Stimulated activated CD8-positive, alpha-beta memory T cell treated with anti-CD3 and anti-CD28 coated beads, Interleukin-4, amount 100 ng/mL, for 1 hour (primary cell): ENCODE measurements at places on chromosomes 2 and 18.

GRCh38 chr2:45765007-45765727 lies 113.7 kb downstream of the PRKCE start:
- DNase-seq: no peak

DNA sequence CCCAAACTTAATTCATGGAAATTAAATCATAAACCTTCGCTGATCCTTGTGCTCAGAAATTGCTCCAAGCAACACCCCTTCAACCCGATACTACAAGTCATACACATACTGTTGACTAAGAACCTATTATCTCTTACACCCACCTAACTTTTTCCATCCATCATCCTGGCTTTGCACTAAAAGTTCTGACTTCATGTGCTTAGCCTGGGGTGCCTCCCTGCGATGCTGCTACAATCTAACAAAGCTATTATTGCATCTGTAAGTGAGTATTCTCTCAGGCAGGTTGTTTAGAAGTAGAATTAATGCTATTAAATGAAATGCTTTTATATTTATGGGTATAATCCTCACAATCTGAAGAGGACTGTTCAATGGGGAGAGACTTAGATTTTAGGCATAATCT lies 619.8 kb downstream of the CCDC85A start:
- no peak for DNase-seq

DNA sequence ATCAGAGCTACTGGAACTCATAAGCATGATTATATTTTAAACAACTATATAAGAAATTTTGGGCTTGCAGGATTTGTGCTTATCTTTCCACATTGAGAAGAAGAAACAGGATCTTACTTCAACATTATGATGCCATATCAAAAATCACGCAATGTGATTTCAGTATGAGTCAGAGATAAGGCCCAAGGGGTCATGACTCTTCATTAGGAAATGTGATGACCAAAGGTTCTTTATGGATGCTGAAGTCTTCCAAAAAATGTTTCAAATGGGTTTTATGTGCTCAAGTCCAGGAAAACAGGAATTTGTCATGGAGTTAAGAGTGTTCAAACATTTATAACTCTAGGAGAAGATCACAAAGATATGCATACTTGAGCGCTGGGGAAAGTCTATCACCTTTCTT lies 7.8 kb upstream of the SERPINB2 start:
- no peak for DNase-seq

DNA sequence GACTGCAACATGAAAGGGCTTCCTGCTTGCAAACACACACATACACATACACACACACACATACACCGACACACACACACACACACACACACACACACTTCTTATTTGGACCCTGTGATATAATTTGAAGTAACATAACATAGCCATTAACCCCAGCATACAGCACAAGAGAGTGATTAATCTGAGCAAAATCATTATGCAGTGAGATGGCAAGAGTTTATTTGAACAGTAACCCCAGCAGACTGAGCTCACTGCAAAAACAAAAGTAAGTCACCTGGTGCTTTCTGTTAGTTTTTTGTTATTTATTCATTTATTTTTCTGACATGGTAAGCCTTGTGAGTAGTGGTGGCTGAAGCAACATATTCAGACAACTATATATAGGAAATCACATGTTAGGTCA lies 93.7 kb downstream of the NOL4 start:
- no peak for DNase-seq

DNA sequence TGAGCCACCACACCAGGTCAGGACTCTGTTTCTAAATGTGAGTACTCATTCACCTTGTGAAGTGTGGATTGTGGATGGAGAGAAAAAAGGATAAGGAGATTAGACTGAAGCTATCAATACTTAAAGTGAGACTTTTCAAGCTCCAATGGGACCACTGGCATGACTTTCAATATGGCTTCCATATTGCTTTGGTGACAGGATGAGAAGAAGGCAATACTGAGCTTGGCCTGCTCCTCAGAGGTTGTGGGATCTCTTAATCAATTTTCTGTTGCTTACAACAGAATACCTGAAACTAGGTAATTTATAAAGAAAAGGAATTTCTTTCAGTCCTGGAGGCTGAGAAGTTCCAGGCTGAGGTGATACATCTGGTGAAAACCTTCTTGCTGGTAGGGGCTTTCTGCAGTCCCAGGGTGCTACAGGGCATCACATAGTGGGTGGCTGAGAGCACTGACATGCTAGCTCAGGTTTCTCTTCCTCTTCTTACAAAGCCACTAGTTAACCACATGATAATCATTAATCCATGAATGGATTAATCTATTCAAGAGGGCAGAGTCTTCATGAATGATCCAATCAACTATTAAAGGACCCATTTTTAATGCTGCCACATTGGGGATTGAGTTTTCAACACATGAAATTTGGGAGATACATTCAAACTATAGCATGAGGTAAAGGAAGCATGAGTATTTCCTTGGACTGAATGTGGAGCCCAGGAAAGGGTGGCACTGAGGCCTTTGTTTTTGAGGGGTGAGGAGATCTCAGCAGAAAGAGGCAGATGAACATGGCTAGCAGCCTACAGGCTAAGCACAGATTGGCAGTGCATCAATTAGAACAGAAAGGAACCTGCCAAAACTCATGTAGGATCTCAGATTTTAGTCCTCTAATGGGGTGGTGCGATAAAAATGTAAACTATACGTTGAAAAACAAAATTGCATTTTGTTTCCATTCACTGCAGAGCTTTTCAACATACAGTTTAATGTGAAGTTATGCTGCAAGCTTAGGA lies 274.5 kb downstream of the PIK3C3 start:
- DNase-seq: no peak

DNA sequence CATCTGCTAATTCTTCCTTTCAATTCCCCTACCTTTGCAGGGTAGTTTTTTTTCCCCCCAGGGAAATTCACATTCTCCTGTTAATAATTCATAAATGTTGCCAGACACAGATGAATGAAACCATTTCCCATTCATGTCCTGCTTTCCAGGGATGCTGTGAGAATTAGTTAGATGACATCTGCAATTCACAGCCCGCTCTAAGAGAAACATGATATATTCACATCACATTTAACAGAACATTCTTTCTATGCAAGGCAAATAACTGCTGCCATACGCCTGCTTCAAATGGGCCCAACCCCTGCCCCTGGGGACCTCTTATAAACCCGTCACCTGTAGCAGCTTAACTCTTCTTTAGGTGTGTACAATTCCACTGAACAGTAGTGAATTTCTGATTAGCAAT lies 110.6 kb upstream of the CTAGE1 start:
- no peak for DNase-seq

GRCh38 chr2:216626168-216626874 lies 6.9 kb upstream of the IGFBP2 start:
- no peak for DNase-seq

DNA sequence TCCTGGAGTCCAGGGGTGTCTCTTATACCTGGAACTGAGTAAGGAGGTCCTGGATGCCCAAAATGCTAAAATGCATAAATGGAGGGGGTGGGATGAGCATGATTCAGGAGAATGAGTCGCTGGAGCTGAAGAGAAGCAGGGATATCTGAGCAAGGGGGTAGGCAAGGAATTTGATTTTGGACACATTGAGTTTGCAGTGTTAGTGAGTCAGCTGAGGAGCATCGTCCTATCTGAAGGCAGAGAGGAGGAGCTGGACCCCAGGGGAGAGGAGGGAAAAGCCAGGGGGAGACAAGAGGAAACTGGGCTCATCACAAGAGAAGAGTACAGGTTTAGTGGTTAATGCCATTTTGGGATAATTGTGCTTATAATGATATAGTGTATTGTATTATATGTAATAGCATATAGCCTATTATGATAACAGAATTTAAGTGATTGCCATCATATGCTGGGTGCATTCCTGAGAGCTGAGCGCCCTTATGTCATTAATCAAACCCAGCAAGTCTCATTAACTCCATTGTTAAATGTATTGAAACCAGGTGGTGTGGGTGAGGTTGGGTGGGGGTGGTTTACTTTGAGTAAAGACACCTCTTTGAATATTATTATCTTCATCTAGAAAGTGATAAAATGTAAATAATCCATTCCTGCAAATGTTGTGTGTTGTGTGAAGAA lies 12.4 kb downstream of the EHD3 start:
- no peak for DNase-seq

GRCh38 chr18:26546875-26547645 lies 1.3 kb downstream of the KCTD1 start:
- no peak for DNase-seq

GRCh38 chr2:219562049-219563020 lies 9.0 kb downstream of the OBSL1 start:
- no peak for DNase-seq

DNA sequence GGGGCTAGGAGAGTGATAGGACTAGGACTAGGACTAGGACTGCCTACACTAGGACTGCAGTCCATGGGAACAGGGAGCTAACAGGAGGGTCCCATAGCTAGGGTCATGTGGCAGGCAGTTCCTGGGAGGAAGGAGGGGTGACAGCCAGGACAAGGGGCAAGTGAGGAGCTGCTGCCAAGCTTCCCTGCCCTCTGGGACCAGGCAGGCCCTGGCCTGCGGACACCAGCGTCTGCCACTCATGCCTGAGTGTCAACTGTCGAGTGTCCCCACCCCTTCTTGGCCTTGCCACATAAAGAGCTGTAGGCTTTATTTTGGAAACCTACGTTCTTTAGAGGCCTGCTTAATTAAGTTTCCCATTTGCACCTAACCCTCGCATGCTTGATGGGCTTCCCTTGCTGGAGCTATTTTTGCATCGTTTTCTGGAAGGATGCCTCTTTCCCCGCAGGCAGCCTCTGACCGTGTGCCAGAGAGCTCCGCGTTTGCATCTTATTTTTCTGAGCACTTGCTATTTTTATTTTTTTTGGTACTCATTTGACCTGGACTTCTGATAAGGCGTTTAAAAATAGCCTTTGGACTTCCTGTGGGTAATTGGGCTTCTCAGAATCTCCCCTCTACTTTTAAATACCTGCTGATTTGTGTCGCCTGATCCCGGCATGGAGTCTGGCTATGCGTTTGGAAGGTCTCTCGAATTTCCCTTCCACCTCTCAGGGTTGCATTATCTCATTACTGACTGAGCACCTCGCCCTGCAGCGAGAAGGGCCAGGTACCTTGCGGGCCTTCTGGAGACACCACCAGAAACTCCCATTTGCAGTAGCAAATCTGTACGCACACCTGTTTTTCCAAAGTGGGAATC lies 66.4 kb downstream of the SH3RF3 start:
- no peak for DNase-seq

DNA sequence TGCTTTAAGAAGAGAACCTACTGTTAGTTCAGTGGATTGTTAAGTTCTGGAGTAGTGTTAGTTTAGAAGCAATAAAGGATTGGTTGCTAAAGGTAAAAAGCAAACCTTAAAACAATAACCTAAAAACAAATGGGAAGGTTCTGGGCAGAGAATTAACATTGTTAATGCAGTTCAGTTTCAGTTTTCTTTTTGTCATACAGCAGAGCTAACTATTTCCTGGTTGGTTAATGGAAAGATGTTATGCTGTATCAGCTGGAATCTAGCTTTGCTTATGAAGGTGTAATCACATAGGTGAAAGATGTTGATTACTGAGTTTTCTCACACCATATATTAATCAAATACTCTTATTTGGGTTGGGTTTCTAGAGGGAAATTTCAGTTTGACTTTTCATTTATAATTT lies 23.8 kb downstream of the SMAD4 start:
- DNase-seq: no peak

DNA sequence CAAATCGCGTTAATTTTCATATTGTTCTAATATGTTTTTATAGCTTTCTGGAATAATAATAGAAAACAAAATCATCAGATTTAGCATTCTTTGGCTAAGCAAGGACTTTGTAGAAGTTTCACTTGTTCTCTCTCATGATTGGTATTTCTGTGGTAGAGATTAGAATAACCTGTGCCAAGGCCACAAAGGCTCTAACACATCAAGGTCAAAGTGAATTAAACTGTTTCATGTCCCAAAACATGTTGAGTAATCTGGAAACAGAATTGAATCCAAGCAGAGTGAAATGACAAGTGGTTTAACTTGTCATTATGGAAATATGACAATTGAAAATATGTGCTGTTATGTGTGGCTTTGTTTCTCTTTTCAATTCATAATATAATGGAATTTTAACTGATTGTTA lies 617.4 kb downstream of the CCDC85A start:
- no peak for DNase-seq

- DNase-seq: no peak
Observed at GRCh38 chr2:98692090-98693054, 38.6 kb downstream of the MGAT4A start.
